Endodermal cell (in vitro differentiated cells): ENCODE measurements at places on chromosomes 1 and 21. TPM values are rescaled to one million over a fixed set of nuclear protein-coding genes. Genes with fewer than 3 reads are reported as not detected.

Gene MMP23B
- 12.7 to 20.6 TPM (median 14.7 TPM) in 3 replicates for total RNA-seq

- DNase-seq, result peak; percentile 5
These were observed 61.5 kb downstream of the KIAA0040 start for GRCh38 chr1:175131095-175131494.

DNA sequence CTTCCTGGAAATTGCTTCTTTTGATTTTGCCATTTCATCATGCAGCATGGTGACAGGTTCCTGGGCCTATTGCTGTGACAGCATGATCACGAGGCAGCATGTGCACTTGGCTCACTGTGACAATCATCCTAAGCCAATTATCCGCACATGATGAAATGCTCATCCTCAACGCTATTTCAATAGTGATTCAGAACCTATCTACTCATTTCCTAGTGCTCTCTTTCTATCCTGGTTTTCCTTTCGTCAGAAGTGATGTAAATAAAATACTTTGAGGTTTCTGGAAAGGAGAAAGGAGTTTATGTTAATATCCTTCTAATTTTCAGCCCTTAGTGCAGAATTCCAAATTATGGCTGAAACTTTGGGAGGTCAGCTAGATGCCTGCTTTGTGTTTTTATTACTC is 110.6 kb upstream of the ADAMTS5 start:
- no peak for DNase-seq

- no peak for DNase-seq
These were observed 86.1 kb downstream of the DSCAM start for GRCh38 chr21:40760821-40761220.

Gene C2CD4D
- total RNA-seq, result 0.44 and 0.47 TPM in 2 replicates

Gene MSH4
- 0.13 to 0.34 TPM (median 0.14 TPM) in 3 replicates for total RNA-seq

Gene RAB42
- total RNA-seq, result 2.1 and 2.9 TPM in 2 replicates

DNA sequence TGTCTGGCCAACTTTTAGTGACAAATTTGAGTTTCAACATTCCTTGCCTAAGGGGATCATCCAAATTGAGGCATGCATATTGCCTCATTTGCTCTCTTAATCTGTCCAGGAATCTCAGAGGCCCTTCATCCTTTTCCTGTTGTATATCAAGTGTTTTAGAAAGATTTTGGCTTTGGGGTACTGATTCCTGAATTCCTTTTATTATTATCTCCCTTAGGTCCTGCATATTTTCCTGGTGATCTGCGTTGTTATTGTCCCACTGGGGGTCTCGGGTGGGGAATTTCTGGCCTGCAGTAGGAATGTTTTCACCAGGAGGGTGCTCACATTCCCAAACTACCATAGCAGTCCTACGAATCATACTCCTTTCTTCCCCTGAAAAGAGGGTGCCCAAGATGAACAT is 4.4 kb upstream of the AADACL3 start:
- peak; percentile 46 for DNase-seq

DNA sequence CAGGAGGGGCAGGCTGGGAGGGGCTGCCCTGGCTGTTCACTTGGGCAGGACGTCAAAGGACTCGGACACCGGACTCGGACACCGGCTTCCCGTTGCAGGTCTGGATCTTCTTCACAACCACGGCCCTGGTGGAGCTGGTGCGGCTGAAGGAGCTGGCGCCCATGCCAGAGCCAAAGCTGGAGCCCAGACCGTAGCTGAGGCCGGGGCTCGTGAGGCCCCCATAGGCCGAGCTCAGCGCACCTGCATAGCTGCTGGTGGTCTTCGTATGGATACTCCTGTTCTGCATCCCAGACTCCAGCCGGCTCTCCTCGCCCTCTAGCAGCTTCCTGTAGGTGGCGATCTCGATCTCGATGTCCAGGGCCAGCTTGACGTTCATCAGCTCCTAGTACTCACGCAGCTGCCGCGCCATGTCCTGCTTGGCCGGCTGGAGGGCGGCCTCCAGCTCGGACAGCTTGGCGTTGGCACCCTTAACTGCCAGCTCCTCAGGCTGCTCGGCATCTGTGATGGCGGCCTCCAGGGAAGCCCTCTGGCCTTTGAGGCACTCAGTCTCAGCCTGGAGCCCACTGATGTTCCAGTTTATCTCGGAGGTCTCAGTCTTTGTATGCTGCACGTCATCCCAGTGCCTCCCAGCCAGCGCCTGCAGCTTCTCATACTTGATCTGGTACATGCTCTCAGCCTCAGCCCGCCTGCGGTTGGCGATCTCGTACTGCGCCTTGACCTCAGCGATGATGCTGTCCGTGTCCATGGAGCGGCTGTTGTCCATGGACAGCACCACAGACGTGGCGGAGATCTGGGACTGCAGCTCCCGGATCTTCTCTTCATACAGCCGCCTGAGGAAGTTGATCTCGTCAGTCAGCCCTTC is 15.1 kb upstream of the KLF17 start:
- DNase-seq, result peak; percentile 91

Gene GPATCH3
- 11.3 to 23.4 TPM (median 23.2 TPM) in 3 replicates for total RNA-seq

- no peak for DNase-seq
These were observed 2.0 kb upstream of the MARCKSL1 start for GRCh38 chr1:32337855-32338636.

DNA sequence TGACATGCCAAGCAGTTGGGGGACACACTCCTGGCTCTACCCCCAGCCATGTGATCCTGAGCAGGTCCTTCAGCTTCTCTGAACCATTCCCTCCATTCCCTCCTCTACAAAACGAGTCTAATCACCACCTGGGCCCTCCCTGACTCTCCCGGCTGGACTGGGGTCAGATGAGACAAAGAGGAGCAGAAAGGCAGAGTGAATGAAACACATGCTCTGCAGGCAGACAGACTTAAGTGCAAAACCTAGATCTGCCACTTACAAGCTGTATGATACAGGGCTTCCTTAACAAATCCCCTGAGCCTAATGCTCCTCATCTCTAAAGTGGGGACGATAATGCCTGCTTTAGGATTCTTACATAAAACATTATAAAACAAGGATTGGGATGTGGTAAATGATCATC is 17.3 kb downstream of the RIMS3 start:
- DNase-seq, result no peak

Gene CLEC20A
- 0.61 and 1.5 TPM in 2 replicates for total RNA-seq

- DNase-seq, result no peak
These were observed 3.6 kb upstream of the SMPDL3B start for GRCh38 chr1:27931184-27931583.

GRCh38 chr1:17870679-17871078 is 115.5 kb downstream of the ACTL8 start:
- DNase-seq, result no peak

- peak; percentile 28 for DNase-seq
These were observed 28.2 kb downstream of the CD34 start for GRCh38 chr1:207882692-207883091.

DNA sequence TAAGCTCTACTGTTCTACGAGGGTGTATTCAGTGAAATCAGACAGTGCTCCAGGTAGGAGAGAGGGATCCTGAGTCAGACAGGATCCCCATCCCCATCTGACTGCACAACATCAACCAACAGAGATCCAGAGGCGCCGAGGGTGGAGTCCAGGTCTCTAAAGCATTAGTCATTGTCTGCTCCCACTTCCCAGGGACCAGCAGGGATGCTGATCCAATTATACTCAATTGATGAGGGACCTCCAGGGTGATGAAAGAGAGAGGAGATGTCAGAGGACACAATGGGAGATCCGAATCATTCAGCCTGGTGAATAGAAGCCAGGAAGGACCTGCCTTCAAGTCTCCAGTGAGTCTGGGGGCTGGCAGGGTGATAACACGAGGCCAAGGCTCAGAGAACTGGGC is 39.5 kb upstream of the STMN1 start:
- DNase-seq, result peak; percentile 65

GRCh38 chr1:77544845-77545244 is 137.6 kb downstream of the ZZZ3 start:
- no peak for DNase-seq

Gene ADGRB2
- total RNA-seq, result 22.4 to 25.8 TPM (median 22.7 TPM) in 3 replicates

Gene CYP4A22
- not detected in 2 replicates for total RNA-seq

- DNase-seq, result peak; percentile 48
These were observed 23.6 kb downstream of the ZBTB18 start for GRCh38 chr1:244074559-244075171.

Gene RXRG
- 9.8 and 13.1 TPM in 2 replicates for total RNA-seq

GRCh38 chr1:89918127-89918793 is 76.7 kb upstream of the ZNF326 start:
- no peak for DNase-seq

DNA sequence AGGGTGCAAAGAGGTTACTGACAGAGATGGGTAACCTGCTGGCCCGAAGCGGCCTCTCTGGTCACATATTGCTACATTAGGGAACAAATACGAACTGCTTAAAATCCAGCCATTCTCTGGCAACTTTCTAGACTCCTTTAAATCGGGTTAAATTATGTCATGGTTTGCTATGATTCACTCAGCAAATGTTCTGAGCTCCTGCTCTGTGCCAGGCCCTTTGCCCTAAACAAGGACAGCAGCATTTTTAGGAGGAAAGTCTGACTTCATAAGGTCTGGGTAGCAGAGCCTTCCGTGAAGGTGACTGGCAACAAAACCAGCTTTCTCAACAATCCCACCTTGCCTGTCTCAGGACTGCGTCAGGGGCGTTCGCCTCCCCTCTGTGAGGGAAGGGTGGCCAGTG is 15.4 kb downstream of the ZP4 start:
- DNase-seq, result peak; percentile 15
